Epithelial cell of alveolus of lung (primary cell): ENCODE measurements at places on chromosomes 1 and 21. TPM values are rescaled to one million over a fixed set of nuclear protein-coding genes. Genes with fewer than 3 reads are reported as not detected.

Gene CD1D
- 7.8 and 17.6 TPM in 2 replicates for total RNA-seq

Gene LCE2B
- not detected in 2 replicates for total RNA-seq

Gene RPS27
- total RNA-seq: 2,589 and 3,794 TPM in 2 replicates

Gene CDK11A
- total RNA-seq: 5.2 and 17.6 TPM in 2 replicates

Gene UBR4
- total RNA-seq: 66.2 and 79.8 TPM in 2 replicates

Gene DMRTA2
- under 0.01 TPM in 1 of 2 replicates, not detected in the other for total RNA-seq

Gene GLRX2
- 12.5 and 14.9 TPM in 2 replicates for total RNA-seq

Gene IVL
- total RNA-seq: not detected in 2 replicates

Gene RAB7B
- total RNA-seq: 1.8 and 4.1 TPM in 2 replicates

Gene HMCN1
- total RNA-seq: 4.6 and 6.9 TPM in 2 replicates

Gene KIF26B
- 2.3 and 2.7 TPM in 2 replicates for total RNA-seq

Gene DNALI1
- 8.0 and 12.6 TPM in 2 replicates for total RNA-seq

Gene LRRC71
- total RNA-seq: not detected in 2 replicates

Gene RGL1
- total RNA-seq: 12.3 and 21.4 TPM in 2 replicates
